Esophagus squamous epithelium (tissue), 5 donors: ENCODE measurements at places on chromosomes 12 and 14.

GRCh38 chr12:133256321-133256720 is 20.6 kb upstream of the ANHX start:
- no peak for DNase-seq

- DNase-seq: no peak
Observed at GRCh38 chr12:55220725-55221124, at the start of gene OR10A7. Gene OR10A7 (plus strand): TSS chr12:55221025. CDS start chr12:55221025, 0 bp downstream.

DNA sequence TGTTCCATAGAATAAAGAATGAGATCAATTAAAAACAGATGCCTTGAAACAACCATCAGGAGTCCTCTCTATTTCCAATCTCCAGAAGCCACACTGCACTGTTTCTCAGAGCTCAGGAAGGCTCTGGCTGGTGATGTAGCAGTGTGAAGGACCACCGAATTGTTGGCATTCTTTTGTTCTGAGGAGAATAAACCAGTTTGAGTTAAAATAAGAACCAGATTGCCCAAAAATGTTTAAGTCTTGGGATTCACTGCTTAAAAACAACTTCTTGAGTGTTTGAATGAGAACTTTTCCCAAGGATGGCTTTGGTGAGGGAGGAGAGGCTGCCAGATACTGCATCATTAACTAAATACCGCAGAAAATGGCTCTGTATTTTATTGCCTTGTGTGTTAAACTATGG is 341.2 kb downstream of the C12orf75 start:
- no peak for DNase-seq

DNA sequence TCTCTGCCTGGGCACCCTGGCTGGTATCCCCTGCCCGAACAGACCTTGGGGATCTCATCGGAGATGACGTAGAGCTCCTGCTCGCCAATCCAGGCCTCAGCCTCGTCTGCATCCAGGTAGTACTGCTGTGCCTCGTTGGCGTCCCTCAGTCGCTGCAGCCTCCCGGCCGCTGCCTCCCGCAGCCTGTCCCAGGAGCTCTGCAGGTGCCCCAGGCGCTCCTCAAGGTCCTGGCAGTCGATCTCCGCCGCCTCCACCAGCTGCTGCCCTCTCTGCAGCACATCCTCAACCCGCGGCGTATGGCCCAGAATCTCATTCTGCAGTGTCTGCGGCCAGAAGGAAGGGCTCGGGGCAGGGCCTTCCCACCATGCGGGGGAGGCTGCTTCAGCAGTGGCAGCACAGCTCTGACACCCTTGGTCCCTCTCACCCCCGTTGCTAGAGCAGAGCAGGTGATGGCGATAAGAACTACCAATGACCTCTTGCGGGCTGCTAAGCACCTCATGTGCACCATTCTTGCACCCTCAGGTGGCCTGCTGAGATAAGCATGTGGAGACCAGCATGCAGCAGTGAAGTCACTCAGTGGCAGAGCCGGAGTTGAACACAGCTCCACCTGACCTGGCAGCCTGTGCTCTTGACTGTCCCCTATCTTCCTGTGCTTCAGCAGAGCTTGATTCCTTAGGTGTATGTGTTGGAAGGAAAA is 71.0 kb downstream of the PLEKHG3 start:
- no peak for DNase-seq

DNA sequence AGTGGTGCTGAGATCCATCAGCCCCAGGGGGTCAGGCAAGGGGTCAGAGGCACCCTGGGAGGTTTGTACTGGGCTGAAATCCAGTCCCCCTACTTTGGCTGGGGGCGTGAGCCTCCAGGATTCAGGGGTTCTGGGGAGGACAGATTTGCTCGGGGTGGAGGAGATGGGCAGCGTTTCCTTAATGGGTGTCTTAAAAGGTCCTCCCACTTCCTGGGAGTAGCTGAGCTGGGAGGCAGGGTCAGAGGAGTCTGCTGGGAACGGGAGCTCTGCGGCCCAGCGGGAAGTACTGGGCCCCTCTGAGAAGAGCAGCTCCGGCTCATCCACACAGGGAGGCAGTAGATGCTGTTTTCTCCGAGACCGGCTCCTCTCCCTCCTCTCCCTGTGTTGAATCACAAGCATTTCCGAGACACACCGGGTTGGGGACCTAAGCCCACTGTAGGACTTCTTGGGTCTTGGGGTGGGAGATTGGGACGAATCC is 2.1 kb upstream of the TEX52 start:
- no peak for DNase-seq

GRCh38 chr14:64695071-64695470 is 9.2 kb upstream of the PLEKHG3 start:
- no peak for DNase-seq

DNA sequence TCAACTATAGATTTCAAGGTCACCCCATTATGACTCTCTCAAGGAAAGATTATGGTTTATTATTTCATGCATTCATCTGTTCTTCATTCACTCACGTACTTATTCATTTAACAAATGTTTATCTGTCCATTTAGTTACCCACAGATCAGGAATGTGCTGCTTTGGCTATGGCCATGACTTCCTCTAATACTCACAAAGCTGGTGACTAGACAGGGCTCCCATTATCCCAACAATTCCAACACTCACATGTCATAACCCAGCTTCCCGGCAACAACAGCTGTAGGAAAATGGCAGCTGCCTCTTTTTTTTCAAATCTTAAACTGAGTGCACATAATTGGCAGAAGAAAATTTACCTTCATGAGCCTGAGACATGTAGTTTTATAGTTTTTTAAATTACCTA is 190.8 kb upstream of the CCDC196 start:
- DNase-seq: no peak

DNA sequence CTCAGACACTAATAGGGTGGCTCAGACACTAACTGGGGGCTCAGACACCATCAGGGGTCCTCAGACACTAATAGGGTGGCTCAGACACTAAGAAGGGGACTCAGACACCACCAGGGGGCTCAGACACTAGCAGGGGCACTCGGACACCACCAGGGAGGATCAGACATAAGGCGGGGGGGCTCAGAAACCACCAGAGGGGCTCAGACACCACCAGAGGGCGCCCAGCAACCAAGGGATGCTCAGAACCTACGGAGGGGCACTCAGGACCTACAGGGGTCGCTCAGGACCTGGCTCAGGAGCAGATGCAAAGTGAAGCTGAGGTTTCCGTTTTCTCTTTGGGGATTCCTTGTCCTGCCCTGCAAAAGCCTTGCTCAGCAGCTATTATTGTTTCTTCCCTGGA is 448.5 kb downstream of the TMEM121 start:
- no peak for DNase-seq

- no peak for DNase-seq
Observed at GRCh38 chr12:109687250-109687649, 26.4 kb upstream of the FAM222A start.

DNA sequence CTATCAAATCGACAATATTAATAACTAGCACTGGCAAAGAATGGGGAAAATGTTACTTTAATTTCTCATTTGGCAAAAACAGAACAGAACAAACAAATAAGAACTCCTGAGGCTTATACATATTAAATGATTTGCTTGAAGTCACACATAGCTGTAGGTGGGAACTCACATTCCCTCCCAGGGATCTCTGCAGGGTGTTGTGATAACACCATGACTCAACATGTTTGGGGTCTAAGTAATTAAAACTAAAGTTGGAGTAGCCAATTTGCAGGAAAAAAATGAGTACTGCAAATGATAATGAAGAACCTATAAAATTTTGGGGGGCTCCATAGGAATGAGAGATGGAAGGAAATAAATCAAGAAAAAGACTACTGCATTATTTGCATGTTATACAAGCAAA is 27.5 kb downstream of the UNC79 start:
- no peak for DNase-seq

DNA sequence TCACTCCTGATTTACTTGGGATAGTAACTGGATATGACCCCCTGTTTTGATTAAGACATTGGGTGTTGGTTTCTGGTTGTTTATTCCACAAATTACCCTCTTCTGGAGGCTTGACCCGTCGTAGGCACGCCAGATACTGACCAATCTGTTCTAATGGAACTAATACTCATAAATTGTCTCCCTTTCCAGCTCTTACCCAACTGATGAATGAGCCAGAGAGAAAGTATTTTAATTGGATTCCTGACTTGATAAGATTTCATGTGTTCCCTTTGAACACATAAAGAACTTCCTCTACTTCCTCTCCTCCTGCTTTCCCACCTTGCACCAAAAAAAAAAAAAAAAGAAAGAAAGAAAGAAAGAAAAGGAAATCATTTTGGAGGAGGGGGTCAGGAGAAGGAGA is 340.9 kb downstream of the PCNX1 start:
- DNase-seq: no peak

- no peak for DNase-seq
Observed at GRCh38 chr12:88243982-88244381, 101.9 kb downstream of the TMTC3 start.

DNA sequence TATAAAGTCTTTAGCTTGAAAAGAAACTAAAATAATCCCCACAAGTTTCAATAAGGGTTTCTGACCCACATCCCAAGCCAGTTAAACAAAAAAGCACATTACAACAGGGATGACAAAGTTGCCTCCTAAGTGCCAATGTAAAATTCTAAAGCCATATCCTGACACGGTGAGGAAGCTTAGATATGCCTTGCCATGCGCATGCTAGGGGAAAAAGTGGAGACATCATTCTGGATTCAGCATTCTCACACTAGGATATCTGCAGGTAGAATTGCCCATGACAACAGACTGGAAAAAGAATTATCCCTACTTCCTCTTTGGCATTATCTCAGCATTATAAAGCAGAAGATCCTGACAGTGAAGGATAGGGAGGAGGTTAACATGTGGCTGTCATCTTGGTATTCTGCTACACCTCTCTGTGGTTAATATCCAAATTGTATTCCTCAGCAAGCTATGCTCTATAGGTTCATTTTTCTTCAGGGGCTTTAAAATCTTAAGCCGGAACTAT is 4.9 kb downstream of the DUSP6 start:
- no peak for DNase-seq

DNA sequence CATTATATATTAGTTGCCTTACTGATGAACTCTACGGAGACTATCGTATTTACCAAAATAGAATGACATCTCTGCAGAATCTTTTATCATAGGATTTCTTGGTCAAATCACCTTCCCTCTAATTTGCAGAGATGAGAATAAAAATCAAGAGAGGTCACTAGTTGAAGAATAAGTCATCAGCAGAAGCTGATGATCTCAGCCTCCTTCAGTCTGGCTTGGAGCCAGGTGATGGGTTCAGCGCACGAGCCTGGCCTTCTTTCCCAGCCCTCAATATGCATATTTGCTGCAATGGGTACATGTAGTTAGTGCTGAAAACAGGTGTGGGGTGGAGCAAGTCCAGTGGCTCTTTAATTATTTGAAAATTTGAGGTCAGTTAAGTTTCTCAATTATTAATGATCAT is 19.2 kb upstream of the EMP1 start:
- no peak for DNase-seq

DNA sequence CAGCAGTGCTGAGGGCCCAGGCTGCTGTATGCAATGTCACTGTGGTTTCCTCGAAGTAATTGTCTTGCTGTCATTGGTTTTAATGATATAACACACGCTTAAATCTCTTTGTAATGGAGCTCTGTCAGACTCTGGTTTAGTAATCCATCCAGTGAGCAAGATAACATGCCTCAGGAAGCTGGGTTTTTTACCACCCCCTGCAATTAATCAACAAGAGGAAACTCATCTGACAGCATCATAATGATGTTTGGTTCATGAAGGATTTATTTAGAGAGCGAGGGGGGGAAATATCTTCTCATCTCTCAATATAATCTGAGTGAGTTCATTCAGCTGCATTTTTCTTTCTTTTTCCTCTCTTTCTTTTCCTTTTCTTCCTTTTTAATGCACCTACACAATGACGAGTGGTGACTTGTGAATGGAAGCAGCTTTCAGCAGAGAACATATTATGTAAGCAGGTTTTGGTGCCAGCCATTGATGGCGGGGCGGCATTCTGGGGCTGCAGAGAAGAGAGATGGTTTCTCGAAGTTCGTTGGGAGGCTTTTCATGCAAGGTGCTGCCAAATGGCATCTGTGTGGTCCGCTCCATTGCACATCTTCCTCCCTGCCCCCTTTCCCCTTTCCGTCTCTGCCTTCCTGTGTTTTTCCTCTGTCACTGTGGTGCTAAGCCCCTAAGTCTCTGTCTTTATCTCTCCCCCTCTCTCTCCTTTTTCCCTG is 6.7 kb downstream of the RPH3A start:
- DNase-seq: no peak

GRCh38 chr12:54246011-54246641 is 33.8 kb downstream of the CBX5 start:
- DNase-seq: no peak

DNA sequence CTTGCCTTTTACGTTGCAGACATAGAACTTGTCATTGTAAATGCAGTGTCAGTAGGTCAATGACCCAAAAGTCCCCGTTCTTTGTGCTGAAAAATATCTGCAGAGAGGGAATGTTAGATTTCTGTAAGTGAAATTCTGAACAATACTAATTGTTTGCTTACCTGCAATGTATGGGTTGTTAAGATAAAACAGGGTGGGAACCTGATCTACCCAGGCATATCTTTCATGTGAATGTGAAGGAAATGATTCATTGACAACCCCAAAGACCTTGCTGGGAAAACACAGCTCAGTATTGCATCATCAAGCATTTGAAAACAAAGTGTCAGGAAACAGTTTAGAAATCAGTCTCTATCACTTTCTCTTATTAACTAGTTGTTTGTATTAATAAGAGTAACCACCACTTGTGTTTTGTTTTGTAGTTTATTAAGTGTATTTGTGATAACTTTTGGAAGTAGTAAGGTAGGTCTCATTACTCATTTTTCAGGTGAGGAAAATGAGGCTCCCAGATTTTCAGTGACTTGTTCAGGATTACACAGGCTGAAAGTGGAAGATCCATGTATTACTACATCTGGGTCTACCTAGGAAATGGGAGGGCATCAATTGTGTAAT is 57.9 kb upstream of the SLC38A2 start:
- no peak for DNase-seq

DNA sequence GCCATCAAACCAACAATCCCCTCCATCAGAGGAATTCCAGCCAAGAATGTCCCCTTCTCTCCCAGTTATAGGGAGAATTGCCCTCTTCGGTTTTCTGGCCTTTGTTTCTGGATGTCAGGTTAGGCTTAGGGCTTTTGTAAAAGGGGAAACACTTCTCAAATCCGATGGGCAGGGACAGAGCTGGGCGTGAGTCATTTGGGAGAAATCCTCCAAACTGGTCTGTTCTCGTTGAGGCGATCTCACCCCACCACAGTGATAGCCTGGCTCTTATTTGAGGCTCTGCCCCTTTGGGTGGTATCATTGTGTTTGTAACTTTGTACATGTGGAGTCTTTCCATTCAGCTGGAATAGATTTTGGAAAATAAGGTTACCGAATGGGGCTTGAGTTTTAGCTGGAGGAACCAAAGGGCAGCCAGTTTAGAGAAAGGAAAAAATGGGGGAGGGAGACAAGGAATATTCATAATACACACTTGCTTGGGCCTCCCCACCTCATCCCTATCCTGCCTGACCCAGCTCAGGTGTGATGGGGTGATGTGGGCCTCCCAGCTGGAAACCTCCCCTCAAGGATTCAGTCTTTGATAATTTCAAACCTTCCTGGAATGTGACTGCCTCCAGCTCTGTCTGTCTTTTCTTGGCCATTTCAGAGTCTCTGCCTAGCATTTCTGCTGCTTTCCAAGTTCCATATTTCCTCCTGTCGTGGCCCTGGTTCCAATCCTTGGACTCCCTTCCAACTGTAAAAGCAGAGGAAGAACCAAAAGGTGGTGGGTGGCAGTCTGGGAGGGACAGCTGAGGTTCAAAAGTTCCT is 7.5 kb downstream of the HOXC4 start:
- no peak for DNase-seq
